ENCODE measurements at places on chromosomes 7 and 10.
A peak's percentile ranks its signal among the peaks of the same experiment; 100 is the strongest.

DNA sequence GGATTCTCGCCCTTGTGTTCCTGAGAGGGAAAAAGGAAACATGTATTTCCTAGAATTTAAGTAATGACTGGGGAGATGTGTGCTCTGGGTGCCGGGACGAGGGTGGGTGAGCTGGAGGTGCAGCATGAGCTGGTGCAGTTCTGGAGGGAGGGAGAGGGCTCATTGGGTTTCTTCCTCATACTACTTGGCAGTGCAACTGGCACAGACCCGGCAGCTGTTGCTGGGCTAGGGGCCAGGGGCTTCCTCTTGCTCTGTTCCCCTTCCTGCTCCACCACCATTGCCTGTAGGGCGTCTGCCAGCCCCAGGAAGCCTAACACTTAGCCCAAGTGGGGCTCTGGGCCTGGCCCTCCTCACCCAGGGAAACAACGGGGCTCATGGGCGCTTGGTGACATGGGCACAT is 5.9 kb downstream of the RET start:
- no peaks in the 10 kb centered on the region for H3K4me1 ChIP-seq
- H3K27me3 ChIP-seq = peaks cover 5% of the 10 kb centered on the region
- H3K27ac ChIP-seq = no peak overlapping the region

- no peaks in the 10 kb centered on the region for H3K27me3 ChIP-seq
- no peaks in the 10 kb centered on the region for H3K36me3 ChIP-seq
- no peak overlapping the region for H3K27ac ChIP-seq
- H3K4me3 ChIP-seq = no peak overlapping the region
- no peaks in the 10 kb centered on the region for H3K4me1 ChIP-seq
These were observed 107.0 kb upstream of the PARD3 start for GRCh38 chr10:34922138-34922537.

DNA sequence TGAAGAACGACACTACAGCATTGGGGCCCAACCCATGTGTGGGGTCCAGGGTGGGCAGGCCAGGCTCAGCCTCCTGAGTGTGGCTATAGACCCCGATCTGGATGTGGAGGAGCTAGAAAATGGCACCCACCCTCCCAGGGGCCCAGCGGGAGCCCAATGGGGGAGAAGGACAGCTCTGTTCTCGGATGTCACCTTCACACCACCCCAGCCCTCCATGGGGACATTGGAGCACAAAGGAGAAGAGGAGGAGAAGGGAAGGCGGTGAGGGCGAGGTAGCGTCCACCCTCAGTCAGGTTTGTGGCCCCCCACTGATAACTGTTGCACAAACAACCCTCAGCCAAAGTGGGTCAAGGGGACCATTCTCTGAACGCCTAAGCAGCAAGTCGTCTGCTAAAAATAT is 509.3 kb downstream of the GRID1 start:
- H3K36me3 ChIP-seq = no peaks in the 10 kb centered on the region
- no peak overlapping the region for H3K27ac ChIP-seq
- no peaks in the 10 kb centered on the region for H3K4me1 ChIP-seq
- no peak for DNase-seq

GRCh38 chr7:27885652-27886051 is 145.7 kb downstream of the TAX1BP1 start:
- H3K36me3 ChIP-seq = no peaks in the 10 kb centered on the region
- no peak for DNase-seq
- no peaks in the 10 kb centered on the region for H3K27me3 ChIP-seq

GRCh38 chr7:128100949-128101713 is 69.9 kb upstream of the LRRC4 start:
- H3K36me3 ChIP-seq = peaks cover 2% of the 10 kb centered on the region
- no peak for DNase-seq
- no peak overlapping the region for H3K4me3 ChIP-seq
- H3K27me3 ChIP-seq = no peaks in the 10 kb centered on the region
- no peak overlapping the region for H3K27ac ChIP-seq
- H3K4me1 ChIP-seq = no peaks in the 10 kb centered on the region

DNA sequence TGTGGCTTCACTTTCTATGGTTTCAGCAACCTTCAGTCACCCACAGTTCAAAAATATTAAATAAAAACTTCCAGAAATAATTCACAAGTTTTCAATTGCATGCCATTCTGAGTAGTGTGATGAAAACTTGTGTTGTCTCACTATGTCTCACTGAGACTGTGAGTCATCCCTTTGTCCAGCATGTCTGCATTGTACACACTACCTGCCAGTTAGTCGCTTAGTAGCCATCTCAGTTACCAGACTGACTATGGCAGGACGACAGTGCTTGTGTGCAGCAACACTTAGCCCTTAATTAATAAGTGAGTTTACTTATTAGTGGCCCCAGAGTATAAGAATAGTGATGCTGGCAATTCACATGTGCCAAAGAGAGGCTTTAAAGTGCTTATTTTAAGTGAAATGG is 22.5 kb downstream of the CCDC186 start:
- H3K36me3 ChIP-seq = peaks cover 8% of the 10 kb centered on the region
- no peak overlapping the region for H3K27ac ChIP-seq
- DNase-seq = no peak
- H3K4me3 ChIP-seq = no peak overlapping the region

GRCh38 chr10:119207713-119208552 is 562 bp downstream of the GRK5 start:
- peaks cover 17% of the 10 kb centered on the region for H3K4me1 ChIP-seq
- H3K36me3 ChIP-seq = no peaks in the 10 kb centered on the region
- H3K27me3 ChIP-seq = no peaks in the 10 kb centered on the region
- no peak for DNase-seq
- H3K27ac ChIP-seq = peak overlapping the region; percentile 80

- no peak overlapping the region for H3K27ac ChIP-seq
- H3K36me3 ChIP-seq = no peaks in the 10 kb centered on the region
- no peaks in the 10 kb centered on the region for H3K4me1 ChIP-seq
- no peak overlapping the region for H3K4me3 ChIP-seq
- H3K27me3 ChIP-seq = no peaks in the 10 kb centered on the region
These were observed 38.3 kb downstream of the AKR1B1 start for GRCh38 chr7:134420424-134421125.

DNA sequence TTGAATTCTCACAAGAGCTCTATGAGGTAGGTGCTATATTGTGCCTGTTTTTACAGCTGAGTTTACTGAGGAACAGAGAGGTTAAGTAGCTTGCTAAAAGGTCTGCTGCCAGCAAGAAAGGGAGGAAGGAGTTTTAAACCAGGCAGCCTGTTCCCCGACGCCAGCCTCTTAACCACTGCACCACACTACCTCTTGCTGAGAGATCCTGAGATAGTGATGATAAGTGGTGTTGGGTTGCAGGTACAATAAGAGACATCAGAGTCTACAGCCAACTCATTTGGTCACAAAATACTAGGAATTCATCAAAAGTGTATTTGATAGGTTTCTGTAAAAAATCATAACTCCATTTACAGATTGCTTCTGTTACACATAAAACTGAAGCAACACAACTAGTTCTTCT is 8.0 kb downstream of the CCDC71L start:
- H3K4me1 ChIP-seq = no peaks in the 10 kb centered on the region
- no peak for DNase-seq
- no peak overlapping the region for H3K4me3 ChIP-seq
- no peak overlapping the region for H3K27ac ChIP-seq

- DNase-seq = no peak
- H3K4me1 ChIP-seq = 0 out of 2 replicates have a peak, but pooled peaks cover 3% of the 10 kb centered on the region
- no peaks in the 10 kb centered on the region for H3K27me3 ChIP-seq
- no peak overlapping the region for H3K27ac ChIP-seq
These were observed 36.9 kb upstream of the ZNF518A start for GRCh38 chr10:96092999-96093767.

GRCh38 chr10:14573666-14574261 is 200.9 kb downstream of the FAM107B start:
- no peaks in the 10 kb centered on the region for H3K36me3 ChIP-seq
- no peak overlapping the region for H3K27ac ChIP-seq
- no peak overlapping the region for H3K4me3 ChIP-seq
- DNase-seq = no peak

- H3K27me3 ChIP-seq = no peaks in the 10 kb centered on the region
- H3K36me3 ChIP-seq = no peaks in the 10 kb centered on the region
- H3K4me1 ChIP-seq = peaks cover 36% of the 10 kb centered on the region
- DNase-seq = no peak
These were observed 182.2 kb upstream of the INHBA start for GRCh38 chr7:41885078-41885477.

DNA sequence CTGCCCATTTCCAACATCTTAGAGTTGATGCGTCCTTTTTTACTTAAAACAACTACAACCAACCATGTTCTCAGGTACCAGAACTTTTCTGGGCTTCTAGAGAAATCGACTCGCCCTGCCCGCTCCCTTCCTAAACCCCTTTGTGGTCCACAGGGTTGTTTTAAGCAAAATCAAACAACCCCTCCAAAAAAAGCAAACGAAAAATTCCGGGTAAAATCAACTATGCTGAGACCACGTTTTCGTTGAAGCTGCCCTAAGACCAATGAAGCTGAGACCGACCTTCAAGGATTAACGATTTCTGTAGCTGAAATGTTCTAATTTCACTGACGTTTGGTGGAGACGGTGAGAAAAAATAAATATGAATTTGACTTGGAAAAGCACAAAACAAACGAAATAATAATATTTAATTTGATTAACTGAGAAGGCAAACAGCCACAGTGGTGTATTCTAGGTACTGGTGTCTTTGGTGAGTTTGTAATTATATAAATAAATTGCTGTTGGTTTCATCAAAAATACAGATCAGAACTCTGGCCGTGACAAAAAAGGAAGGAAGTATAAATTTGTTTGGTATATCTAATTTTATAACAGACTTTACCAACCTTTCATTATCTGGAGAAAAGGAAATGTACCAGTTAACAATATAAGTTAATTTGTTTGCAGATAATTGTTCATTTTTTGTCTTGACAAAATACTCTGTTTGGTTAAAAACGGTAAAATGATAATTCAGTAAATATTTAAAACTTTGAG is 4.7 kb upstream of the IGF2BP3 start:
- no peaks in the 10 kb centered on the region for H3K27me3 ChIP-seq
- H3K4me1 ChIP-seq = no peaks in the 10 kb centered on the region
- DNase-seq = no peak
- H3K27ac ChIP-seq = peak overlapping the region; percentile 78
- no peaks in the 10 kb centered on the region for H3K36me3 ChIP-seq
- H3K4me3 ChIP-seq = peak overlapping the region; percentile 89

DNA sequence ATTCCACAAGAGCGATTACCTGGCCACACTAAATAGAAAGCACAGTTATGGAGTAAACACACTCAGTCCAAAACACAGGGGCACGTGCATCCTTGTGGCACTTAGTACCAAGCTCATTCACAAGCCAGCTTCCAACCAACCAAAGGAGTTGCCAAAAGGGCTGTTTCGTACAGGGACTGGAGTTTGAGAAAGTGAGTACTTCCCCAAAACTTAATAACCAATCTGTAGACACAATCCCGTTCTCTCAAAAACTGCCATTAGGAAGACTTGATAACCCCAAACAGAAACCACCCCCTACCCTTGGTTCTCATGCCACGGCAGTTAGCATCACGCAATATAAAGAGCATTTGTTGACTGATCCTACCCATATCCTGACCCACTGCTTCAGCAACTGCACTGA is 166.2 kb upstream of the ASAH2 start:
- peak overlapping the region; percentile 64 for H3K4me3 ChIP-seq
- H3K4me1 ChIP-seq = peaks cover 28% of the 10 kb centered on the region
- no peaks in the 10 kb centered on the region for H3K36me3 ChIP-seq
- no peaks in the 10 kb centered on the region for H3K27me3 ChIP-seq

GRCh38 chr10:8677642-8678041 is 623.2 kb downstream of the GATA3 start:
- DNase-seq = no peak
- H3K36me3 ChIP-seq = no peaks in the 10 kb centered on the region
- H3K4me1 ChIP-seq = no peaks in the 10 kb centered on the region
- H3K4me3 ChIP-seq = no peak overlapping the region

- no peaks in the 10 kb centered on the region for H3K4me1 ChIP-seq
- H3K36me3 ChIP-seq = no peaks in the 10 kb centered on the region
- no peak overlapping the region for H3K4me3 ChIP-seq
- no peaks in the 10 kb centered on the region for H3K27me3 ChIP-seq
These were observed 171.9 kb downstream of the EBF3 start for GRCh38 chr10:129792141-129792540.

GRCh38 chr7:73726083-73726466 is 6.6 kb upstream of the STX1A start:
- no peaks in the 10 kb centered on the region for H3K27me3 ChIP-seq
- no peak for DNase-seq
- no peaks in the 10 kb centered on the region for H3K4me1 ChIP-seq
- H3K27ac ChIP-seq = no peak overlapping the region
- no peak overlapping the region for H3K4me3 ChIP-seq

DNA sequence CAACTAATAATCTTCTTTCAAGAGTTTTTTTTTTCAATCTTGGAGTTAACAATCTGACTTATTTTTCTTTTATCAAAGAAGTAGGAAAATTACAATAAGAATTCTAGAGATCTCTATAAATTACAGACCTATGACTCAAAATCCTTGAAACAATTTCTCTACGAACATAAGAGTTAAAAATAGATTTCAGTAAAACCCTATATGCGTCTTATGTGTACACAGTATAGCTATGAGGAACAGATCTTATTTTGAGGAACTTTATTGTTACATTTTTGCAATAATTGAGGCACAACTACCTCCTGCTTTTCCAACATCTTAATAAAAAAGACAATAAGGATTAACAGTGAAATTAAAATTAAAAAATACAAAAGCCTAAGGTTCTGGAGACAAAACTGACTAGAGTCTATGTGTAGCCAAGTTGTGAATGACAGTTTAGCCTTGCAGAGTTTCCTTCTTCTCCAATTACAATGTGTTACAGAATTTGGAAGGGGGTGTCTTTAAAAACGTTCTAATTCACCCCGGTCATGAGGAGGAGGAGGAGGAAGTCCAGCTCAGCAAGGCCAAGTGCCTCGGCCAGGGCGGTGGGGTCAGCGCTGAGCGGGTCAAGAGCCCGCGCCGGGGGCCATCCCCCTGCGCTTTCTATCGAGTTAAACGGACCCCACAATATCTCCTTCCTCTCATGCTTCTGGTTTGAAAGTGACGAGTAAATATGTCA is 40.5 kb downstream of the AMZ1 start:
- H3K4me3 ChIP-seq = no peak overlapping the region
- no peak overlapping the region for H3K27ac ChIP-seq
- no peak for DNase-seq

GRCh38 chr10:72425133-72425532 is 70.4 kb upstream of the DNAJB12 start:
- no peak for DNase-seq
- H3K36me3 ChIP-seq = no peaks in the 10 kb centered on the region
- H3K27me3 ChIP-seq = no peaks in the 10 kb centered on the region
- H3K27ac ChIP-seq = no peak overlapping the region
- H3K4me3 ChIP-seq = no peak overlapping the region

DNA sequence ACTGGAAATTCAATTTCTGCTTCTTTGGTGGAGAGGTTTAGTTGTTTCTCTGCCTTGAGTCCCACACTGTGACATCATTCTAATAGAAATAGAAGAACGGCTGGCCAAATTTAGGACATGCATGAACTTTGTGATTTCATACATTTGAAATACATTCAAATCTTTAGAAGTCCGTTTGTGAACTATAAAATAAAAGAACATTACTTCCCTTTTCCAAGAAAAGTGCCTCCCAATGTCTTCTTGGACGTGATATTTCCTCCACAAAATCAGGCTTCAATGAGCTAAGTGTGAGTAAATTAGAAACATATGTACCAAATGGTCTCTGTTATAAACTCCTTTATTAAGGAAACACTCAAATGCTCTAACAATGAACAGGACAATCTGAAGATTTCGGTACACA is 314.5 kb upstream of the AKR1E2 start:
- peaks cover 9% of the 10 kb centered on the region for H3K4me1 ChIP-seq
- H3K4me3 ChIP-seq = no peak overlapping the region
- DNase-seq = no peak
- no peaks in the 10 kb centered on the region for H3K36me3 ChIP-seq

- peaks cover 17% of the 10 kb centered on the region for H3K4me1 ChIP-seq
- H3K36me3 ChIP-seq = no peaks in the 10 kb centered on the region
These were observed 335.2 kb upstream of the PRKCQ start for GRCh38 chr10:6915307-6915706.

GRCh38 chr7:1986366-1987083 is 246.2 kb downstream of the MAD1L1 start:
- DNase-seq = no peak
- no peak overlapping the region for H3K4me3 ChIP-seq
- H3K27ac ChIP-seq = no peak overlapping the region

Measured in GM12878 (cell line).